ENCODE measurements at places on chromosomes 7 and 10.
A peak's percentile ranks its signal among the peaks of the same experiment; 100 is the strongest.

GRCh38 chr7:95688931-95689495 lies 83.3 kb upstream of the DYNC1I1 start:
- no peak for DNase-seq

DNA sequence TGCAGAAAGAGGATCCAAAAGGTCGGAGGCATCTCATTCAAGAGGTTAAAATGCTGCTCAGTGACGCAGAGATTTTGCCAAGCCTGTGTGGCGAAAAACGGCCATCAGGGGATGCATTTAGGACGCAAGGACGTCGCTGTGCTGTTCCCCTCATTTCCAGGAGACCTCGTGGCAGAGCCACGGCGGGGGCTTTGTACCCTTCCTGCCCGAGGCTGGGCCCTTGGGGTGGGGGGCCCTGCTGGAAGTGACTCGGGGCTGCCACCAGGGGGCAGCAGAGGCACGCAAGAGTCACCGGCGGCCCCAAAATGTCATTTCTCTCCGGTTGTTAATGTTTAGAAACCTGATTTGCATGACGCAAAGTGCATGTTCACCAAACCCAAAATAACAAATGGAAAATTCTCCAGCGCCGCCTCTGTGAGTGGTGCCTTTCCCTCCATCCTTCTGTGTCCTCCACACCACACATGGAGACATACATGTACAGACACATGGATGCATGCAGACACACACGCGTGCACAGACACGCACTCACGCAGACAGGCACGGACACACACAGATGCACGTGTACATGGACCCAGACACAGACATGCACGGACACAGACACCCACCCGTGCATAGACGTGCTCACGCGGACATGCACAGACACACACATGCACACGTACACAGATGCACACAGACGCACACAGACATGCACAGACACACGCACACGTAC lies 51.0 kb upstream of the NKX6-2 start:
- no peak for DNase-seq

GRCh38 chr7:45082831-45083331 lies 5.9 kb downstream of the NACAD start:
- DNase-seq = no peak

GRCh38 chr7:130350945-130351790 lies 6.6 kb downstream of the CPA5 start:
- no peak for DNase-seq

GRCh38 chr10:80081801-80082750 lies 3.6 kb downstream of the TMEM254 start:
- DNase-seq = no peak

DNA sequence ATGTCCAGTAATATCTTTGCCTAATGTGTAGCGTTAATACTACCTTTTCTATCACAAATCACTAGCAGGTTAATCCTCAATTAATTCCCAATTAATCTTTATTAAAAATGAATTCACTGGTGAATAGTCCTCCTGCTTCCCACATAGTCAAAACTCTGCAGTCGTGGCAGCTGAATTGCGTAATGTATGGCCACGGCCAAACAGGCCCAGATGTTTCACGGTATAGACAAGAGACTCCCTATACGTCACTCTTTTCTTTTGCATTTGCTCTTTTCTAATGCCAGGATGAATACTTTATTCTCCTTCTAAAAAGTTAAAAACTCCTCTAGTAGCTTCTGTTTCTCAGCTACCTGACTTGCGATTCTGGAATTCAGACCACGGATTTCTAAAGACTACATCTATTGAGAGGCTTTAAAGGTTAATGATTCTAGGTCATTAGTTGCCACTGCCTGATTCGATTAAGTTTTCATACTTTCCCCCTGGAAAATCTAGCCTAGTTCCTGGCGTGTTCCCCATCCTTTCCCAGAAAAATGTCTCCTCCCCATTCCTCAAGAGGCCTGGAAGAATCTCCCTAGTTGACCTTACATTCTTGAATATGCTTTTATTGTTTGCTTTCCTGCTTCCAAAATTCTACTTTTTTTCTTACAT lies 16.9 kb downstream of the MEOX2 start:
- no peak for DNase-seq

GRCh38 chr7:76343294-76343930 lies 15.4 kb downstream of the YWHAG start:
- no peak for DNase-seq

DNA sequence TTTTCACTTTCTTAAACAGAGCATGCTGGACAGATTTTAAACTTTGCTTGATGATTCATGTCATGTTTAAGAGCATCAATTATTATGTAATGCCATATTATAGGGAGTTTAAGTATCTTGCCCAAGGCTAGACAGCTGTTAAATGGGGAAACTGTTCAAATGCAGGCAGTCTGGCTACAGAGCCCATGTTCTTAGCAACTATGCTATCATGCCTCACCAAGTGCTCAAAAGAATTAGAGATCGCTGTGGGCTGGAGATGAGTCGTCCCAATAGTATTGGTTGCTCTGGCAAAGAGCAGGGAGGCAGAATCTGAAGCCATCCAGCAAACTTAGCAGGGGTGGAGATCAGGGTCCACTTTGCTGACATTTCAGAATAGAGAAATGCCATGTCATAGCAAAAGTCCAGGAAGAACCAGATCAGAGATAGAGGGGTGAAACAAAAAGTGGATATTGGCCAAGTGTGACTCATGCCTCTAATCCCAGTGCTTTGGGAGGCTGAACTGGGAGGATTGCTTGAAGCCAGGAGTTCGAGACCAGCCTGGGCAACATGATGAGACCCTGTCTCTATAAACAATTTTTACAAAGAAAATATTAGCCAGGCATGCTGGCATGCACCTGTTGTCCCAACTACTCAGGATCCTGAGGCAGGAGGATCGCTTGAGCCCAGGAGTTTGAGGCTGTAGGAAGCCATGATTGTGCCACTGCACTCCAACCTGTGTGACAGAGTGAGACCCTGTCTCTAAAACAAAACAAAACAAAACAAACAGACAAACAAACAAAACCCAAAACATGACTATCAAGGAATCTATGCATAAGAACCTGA lies 57.8 kb downstream of the BAMBI start:
- peak; percentile 90 for DNase-seq

DNA sequence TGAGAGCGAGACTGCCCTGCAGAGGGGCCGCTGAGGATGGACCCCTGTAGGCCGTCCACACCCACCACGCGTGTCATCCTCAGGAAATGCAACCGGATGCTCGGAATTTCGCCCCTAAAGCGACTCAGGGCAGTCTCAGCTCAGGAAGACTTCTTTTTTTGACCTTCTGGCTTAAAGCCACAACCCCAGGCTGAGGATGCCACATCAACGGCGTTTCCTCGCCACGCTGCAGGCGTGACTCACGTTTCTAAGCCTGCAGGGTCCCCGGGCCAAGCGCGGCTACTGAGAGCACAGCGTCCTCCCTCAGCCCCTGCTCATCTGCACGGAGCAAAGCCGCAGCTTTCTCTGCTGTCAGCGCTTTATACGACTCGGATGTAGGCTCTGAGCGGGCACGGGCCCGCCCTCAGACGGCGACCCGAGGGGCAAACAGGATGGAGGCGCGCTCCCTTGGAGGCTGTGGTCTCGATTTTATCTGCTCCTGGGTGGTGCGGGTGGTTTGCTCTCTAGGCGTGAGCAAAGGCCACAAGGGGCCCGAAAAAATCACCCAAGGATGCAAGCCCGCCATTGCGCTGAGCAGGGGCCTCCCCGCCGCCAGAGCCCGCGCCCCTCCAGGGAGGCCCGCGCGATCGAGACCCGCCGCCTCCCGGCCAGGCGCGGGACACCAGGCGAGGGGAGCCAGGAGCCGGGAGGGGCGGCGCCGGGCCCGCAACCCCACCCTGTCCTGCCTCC lies 726 bp upstream of the INSIG1 start:
- DNase-seq = peak; percentile 77

DNA sequence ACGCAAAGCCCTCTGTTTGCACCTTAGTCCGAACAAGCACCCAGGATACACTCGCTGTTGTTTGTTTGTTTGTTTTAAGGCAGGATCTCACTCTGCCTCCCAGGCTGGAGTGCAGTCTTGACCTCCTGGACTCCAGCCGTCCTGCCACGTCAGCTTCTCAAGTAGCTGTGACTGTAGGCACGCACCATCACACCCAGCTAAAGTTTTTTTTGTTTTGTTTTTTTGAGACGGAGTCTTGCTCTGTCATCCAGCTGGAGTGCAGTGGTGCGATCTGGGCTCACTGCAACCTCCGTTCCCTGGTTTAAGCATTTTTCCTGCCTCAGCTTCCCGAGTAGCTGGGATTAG lies 76.8 kb downstream of the CTBP2 start:
- DNase-seq = peak; percentile 92

DNA sequence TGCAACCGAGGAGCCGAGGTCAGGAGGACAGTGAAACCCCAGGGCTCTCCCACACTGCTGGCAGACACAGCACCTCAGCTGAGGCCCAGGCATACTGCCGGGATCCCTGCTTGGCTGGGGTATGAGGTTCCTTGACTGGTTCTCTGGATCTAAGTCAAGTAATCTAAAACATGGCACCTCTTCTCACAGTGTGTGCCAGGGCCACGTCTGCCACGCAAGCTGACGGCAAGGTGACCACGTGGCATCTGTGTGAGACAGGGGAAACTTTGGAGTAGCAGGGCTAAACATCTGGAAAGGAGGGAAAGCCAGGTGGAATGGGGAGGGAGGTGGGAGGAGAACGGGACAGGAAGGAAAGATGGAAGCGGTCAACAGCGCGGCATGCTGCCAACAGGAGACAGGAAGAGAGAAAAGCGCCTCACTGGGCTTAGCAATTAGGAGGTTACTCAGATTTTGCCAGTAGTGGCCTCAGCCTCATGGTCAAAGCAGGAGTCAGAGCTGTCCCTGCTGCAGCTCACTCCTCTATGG lies 103.7 kb downstream of the CXCL12 start:
- DNase-seq = no peak

GRCh38 chr7:10022957-10023356 lies 950.7 kb upstream of the PHF14 start:
- no peak for DNase-seq

DNA sequence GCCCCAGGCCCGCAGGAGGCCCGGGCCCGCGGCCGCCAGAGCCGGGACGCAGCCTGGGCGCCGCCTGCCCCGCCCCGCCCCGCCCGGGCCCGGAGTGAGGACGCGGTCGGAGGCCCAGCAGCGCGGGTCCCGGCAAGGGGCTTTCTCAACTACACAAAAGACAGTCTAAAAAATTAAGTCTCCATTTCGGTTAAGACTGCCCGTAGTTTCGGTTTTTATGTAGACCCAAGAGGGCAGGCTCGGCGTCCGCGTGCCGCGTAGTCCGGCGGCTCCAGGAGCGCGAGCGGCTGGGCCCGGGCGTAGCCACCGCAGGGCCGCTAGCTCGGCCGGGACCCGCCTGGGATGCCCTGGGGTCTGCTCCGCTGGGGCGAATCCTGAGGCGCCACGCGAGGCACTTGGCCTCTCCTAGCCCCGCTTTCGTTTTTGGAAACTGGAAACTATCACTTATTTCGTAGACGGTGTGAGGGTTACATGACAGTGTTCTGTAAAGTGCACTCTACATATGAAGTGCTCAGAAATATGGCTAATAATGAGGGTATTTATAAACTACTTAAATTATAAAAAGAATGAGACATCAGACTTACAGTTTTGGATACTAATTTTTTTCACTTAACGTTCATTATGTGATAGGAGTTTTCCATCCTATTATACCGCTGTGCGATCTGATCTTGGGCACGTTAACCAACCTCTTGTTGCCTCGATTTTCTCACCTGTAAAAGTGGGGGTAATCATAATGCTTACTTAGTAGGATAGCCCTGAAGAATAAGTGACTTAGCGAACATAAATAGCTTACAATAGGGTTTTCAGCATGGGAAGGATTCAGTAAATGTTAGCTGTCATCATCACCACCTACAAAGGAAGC lies 573 bp downstream of the BLVRA start:
- no peak for DNase-seq

- DNase-seq = no peak
These were observed 25.4 kb downstream of the FAM20C start for GRCh38 chr7:217781-218180.

DNA sequence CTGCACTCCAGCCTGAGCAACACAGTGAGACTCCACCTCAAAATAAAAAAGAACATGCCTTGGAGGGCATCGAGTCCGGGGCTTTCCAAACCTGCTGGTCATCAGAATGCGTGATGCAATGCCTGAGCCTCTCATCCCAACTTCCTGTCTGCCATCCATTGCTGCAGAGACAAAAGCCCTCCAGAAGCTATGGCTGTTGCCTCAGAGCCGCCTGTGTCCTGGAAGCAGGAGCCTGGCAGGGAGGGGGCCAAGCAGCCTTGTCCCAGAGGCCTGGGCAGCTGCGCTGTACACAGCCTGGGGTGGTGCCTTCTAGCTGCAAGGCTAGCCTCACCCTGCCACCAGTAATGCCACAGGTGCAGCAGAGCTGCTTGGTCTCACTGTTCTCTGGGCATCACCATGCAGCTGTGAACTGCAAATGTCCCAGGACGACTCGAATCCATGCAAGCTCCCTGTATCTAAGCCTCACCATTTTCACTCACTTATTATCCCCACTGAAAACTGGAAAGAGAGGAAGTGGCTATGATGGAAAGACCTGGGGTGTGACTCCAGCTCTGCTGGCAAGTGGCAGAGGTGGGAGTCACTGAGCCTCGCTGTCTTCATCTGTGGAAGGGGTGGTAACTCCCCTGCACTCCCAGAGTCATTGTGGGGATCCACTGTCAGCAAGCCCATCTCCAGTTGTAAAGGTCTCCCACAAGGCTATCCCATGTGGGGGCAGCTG lies 7.0 kb downstream of the ALOX5 start:
- DNase-seq = no peak

GRCh38 chr7:135684136-135684535 lies 21.8 kb downstream of the STMP1 start:
- DNase-seq = peak; percentile 55

DNA sequence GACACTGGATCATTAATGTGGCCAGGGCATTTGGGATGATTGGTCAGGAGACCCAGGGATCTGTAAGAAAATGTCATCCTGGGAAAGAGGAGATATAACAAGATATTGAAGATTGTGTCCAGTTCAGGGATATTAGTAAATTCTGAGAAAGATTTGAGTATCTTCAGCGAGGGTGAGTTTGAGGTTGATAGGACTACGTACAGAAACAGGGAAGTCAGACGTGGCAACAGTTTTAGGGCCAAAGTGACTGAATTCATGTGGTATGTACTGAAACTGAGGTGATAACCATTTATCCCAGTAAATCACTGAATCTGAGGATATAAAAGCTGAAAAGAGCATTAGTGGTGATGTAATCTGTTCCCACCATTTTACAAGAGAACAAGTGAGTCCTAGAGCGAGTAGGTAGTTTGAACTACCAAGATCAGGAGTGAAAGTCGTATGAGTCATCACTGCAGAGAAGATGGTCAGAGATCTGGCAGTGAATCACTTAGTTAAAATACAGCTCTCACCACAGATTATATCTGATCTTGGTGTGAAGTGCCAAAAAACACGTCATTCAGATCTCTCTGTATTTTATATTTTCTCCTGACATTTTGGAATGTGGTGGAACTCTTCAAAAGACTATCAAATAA lies 220.5 kb downstream of the CDK14 start:
- DNase-seq = peak; percentile 99

DNA sequence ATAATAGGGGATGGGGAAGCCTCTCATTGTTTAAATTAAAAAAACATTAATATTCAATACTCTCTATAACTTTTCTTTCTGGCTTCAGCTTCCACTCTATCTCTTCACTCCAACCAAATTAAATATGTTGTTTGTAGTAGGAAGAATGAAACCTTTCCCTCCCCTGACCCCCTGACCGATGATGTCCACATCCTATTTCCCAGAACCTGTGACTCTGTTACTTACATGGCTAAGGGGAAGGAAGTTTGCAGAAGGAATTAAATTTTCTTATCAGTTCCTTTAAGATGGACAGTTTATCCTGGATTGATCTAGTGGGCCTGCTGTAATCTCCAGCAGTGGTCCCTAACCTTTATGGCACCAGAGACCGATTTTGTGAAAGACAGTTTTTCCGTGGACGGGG lies 130.0 kb downstream of the PLXDC2 start:
- no peak for DNase-seq
